ENCODE measurements at places on chromosomes 2 and 18.

GRCh38 chr18:54125429-54125828 lies 99.0 kb downstream of the MBD2 start:
- DNase-seq, result no peak

GRCh38 chr2:96824079-96824870 lies 8.2 kb downstream of the CNNM3 start:
- no peak for DNase-seq

- no peak for DNase-seq
Measured at GRCh38 chr2:121334581-121335293, 49.7 kb upstream of the TFCP2L1 start.

- no peak for DNase-seq
Measured at GRCh38 chr2:238865015-238865719, 17.3 kb downstream of the TWIST2 start.

- no peak for DNase-seq
Measured at GRCh38 chr2:224260372-224261020, 141.4 kb downstream of the FAM124B start.

DNA sequence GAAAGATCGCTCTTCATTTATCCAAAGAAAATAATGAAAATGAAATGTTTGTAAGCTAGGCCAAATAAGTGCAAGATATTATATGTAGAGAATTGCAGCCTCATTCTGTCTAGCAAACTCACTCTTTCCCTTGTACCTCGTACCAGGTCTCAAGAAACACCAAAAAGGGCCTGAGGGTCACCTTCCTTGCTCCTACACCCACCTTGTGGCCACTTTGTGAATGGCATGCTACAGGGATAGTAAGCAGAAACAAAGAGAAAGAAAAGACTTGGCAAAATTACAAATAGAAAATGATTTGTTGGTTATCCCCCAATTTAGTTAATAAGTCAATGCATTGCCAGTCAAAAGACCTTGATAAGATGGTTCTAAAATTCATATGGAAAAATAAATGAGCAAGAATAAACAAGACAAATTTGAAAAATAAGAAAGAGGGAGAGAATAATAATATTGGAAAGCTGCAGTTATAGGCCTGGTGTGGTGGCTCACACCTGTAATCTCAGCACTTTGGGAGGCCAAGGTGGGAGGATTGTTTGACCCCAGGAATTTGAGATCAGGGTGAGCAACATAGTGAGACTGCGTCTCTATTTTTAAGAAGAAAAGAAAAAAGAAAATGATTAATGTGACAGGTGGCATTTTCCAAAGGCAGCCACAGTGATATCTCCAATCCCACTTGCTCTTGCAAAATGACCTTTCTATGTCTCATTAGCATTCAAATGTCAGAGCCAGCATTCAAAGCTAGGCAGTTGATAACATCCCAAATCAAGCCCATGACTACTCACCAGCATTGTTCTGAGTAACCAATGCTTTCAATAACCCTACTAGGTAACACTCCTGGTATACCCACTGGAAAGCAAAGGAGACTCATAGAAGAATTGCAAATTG lies 38.8 kb upstream of the BMP10 start:
- no peak for DNase-seq

GRCh38 chr2:41314511-41315070 lies 733.2 kb upstream of the PKDCC start:
- no peak for DNase-seq

GRCh38 chr2:164420787-164421186 lies 200.5 kb downstream of the GRB14 start:
- no peak for DNase-seq

DNA sequence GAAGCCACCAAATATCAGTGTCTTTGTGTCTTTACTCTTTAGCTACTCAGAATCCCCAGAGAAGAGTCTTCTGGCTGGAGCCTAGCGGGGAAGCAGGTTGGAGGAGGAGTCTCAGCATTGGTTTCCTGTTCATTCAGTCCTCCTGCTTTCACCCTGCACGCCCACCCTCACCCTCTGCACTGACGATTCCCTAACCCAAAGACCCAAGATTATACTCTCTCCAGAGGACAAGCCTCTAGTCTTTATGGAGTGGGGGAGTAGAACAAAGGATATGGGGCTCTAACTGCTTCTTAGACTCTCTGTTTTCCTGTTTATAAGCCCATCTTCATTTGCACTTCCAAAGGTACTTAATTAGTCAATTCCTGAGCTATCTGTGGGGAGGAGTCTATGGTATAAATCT lies 338.8 kb downstream of the AGPS start:
- no peak for DNase-seq

- DNase-seq, result no peak
Measured at GRCh38 chr18:40698129-40698528, 1256.9 kb upstream of the PIK3C3 start.

DNA sequence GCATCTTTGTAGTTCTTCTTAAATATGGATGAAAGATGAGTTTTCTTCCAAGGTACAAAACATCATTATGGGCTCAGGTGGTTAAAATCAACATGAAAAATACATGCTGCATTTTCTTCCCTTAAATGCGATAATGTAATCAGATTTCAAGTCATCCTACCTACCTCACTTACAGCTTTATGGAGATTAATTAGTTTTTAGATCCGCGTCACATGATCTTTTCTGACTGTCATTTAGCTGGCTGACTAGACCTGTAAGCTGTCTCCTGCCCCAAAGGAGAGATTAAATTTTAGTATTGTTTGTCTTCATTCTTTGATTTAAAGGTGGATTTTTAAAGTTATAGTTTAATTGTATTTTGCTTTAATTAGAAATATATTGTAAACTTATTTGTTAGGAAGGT lies 678.0 kb upstream of the ZEB2 start:
- DNase-seq, result no peak

- no peak for DNase-seq
Measured at GRCh38 chr2:60957643-60958042, 59.9 kb upstream of the PEX13 start.

GRCh38 chr18:76450452-76451395 lies 44.3 kb downstream of the ZNF516 start:
- DNase-seq, result peak; percentile 10

DNA sequence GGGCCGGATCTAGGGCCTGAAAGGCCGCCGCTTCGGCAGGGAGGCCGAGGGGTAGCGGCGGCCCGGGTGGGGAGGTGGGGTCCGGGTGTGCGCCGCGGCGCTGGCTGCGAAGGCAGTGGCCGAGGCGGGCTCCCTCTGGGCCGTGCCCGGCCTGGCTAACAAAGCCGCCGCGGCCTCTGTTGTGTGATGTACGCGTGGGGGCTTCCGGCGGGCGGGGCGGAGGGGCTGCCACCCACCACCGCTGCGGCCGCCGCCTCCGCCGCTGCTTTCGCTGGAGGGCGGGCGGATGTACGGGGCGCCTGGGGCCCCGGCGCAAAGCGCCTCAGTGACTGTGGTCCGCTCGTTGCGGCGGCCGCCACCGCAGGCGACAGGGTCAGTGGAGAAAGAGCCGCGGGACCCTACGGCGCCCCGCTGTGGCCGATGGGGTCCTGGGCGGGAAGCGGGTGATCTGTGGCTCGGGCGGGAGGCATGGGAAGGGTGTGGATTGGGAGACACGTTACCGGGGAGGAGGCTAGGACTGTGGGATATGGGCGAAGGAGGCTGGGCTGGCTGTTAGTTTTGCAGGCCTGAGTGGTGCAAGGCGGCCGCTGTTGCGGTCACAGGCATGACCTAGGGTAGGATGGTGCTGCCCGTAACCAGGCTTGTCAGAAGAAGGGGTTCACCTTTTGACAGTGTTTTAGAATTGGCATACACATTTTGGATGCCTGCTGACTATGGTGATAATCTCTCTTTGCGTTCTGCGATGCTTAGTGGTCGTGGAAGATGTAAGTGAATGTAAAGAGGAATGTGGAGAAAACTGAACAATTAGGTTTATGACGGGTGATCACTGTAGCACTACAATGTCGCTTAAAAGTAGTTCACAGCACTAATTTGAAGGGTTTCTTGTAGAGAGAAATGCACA lies 662 bp downstream of the BZW1 start:
- DNase-seq, result peak; percentile 85

DNA sequence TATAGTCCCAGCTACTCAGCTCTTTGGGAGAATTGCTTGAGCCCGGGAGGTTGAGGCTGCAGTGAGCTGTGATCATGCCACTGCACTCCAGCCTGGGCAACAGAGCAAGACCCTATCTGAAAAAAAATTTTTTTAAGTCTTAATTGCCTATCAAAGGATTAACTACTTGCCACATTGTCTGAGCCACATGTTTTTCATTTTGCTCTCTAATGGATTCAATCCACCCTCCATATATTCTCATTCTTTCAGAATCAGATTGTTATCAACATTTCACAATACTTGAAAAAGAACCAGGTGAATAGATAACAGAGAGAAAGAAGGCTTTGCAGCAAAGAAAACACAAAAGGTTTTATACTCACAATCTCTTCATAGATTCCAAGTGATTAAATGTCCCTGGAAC lies 61.0 kb downstream of the PXDN start:
- DNase-seq, result no peak
